ENCODE measurements at places on chromosomes 6 and 20.

DNA sequence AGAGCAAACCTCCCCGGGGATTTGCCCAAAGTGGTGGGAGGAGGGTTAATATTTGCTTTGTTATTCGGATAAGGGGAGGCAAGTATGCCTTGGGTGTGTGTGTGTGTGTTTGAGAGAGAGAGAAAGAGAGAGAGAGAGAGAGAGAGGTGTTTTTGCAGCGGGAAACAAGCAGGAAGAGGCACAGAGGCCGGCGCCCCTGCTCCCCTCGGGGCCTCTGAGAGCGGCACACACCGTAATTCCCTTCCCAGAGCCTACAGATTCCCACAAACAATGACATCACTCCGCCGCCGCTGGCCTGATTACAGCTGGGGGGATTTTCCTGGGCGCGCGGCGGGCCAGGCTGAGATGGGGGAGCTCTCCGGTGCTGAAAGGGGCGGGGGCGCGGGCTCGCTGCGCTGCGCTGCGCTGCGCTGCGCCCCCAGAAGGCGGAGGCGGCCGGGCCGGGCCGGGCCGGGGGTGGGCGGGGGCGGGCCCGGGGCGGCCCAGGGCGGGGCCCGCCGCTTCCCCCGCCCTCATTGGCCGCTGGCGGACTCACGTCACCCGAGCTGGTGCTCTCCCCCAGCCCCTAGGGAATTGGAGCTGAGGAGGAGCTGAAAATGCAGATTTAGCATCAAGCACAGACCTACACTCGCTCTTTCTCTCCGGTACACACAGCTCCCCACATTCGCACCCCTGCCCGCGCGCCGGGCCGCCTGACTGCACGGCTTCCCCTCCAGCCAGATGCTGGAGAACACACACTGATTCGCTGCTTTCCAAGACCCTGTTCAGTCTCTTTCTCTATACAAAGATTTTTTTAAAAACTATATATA, at the start of gene PCSK2:
TSS of gene PCSK2 (plus strand) at position 631 of the 809 bp plus-strand sequence. CDS start 266 bp downstream, outside the sequence.
- no peak for DNase-seq

DNA sequence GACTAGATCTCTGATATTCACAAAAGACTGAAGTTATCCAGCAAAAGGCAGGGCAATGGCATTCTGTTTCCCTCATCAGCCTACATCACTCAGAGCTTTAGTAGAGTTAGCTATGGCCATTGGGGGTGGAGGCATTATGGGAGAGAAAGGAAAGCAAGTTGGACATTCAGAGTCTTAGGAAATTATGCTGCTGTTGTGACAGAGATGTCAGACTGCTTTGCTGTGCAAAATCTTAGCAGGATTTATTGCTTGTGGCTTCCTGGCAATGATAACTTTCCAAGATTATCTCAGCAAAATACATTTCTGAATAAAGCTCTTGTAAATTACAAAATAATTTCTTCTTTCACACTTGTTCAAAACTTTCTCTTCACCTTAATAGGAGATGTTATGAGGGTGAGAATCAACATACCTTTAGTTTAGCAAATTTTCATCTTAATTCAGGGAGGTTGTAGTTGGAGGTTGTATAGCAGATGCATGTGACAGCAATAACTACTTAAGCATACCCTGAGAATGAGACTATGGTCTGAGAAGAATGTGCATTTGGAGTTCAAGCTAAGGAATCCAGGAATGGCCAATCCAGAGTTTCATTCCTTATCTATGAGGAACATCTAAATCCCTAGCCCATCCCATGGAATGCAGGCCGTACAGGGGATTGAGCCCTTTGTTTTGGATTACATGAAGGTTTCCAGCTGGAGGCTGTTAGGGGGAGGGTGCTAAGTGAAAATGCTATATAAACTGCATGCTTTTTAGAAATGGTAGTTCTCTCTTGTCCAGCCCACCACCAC, 179.8 kb downstream of the HAO1 start:
- no peak for DNase-seq

DNA sequence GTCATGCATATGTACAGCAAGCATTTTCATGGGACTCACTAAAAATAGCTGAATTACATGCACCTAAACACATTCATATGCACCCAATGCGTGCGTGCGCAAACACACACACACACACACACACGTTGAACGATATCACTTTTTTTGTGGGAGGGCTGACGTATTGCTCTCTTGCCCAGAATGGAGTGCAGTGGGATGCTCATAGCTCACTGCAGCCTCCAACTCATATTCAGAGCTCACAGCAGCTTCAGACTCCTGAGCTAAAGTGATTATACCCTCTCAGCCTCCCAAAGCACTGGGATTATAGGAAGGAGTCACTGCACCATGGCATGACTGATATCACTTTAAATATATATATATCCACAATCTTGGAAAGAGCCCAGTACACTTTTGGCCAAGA, 620.4 kb upstream of the MANEA start:
- no peak for DNase-seq

- DNase-seq = no peak
These were observed 20.9 kb downstream of the RAB44 start for GRCh38 chr6:36718560-36718959.

- no peak for DNase-seq
These were observed 59.4 kb upstream of the SCP2D1 start for GRCh38 chr20:18754030-18754652.

- DNase-seq = no peak
These were observed 61.8 kb downstream of the AKAP12 start for GRCh38 chr6:151301547-151301946.

- DNase-seq = no peak
These were observed 13.4 kb downstream of the C20orf173 start for GRCh38 chr20:35515949-35516645.

DNA sequence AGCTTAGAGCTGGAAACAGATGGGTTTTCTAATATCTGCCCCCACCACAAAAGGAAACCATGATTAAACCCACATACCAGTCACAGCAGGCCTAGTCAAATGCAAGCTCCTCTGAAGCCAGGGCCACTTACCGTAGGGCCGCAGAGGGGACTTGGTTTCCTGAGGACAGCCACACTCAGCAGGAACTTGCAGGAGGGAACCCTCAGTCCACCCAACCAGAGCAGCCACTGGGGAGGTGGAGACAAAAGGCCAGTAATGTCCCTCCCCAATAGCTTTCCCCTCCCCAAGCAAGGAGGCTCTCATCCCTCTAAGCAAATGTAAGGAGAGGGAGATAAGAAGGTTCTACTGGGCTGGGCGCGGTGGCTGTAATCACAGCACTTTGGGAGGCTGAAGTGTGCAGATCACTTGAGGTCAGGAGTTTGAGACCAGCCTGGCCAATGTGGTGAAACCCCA, 384.4 kb upstream of the JARID2 start:
- peak; percentile 41 for DNase-seq

- DNase-seq = peak; percentile 52
These were observed 131.6 kb upstream of the ESR1 start for GRCh38 chr6:151675746-151676459.

DNA sequence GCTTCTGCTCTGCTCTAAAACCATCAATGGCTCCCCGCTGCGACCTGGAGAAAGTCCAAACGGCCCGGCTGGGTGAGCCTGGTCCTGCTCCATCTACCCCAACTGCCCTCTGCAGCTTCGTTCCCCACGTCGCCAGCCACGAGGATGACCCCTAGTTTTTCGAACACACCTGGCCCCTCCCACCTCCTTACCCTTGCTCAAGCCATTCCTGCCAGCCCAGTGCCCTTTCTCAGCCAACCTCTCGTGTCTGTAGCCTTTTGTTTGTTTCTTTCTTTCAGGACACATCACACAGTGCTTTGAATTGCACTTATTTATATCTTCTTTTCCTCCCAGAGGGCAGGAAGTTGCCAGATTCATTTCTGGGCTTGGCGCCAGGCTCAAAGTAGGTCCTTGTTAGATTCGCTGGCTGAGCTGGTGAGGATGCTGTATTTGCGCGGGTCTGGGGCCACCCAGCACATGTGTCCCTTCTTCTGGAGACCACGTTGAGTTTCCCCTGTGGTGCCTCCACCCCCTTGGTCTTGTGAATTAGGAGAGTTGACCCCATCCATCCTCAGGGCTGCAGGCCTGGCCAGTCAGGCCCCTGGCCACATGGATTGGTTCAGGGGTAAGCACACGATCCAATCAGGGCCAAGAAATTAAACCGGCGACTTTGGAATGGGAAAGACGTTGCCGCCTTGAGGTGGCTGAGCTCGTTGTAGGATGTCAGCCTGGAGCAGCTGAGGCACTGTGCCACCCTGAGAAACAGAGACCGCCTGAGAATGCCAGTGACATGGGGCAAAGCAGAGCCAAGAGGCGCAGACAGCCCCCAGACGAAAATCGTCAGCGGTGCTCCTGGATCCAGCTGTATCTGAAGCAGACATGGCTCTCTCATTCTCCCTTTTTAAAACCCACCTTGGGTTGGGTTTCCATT, 156.0 kb downstream of the CEBPB start:
- DNase-seq = no peak

GRCh38 chr6:37559501-37559900, 59.8 kb upstream of the CCDC167 start:
- no peak for DNase-seq

DNA sequence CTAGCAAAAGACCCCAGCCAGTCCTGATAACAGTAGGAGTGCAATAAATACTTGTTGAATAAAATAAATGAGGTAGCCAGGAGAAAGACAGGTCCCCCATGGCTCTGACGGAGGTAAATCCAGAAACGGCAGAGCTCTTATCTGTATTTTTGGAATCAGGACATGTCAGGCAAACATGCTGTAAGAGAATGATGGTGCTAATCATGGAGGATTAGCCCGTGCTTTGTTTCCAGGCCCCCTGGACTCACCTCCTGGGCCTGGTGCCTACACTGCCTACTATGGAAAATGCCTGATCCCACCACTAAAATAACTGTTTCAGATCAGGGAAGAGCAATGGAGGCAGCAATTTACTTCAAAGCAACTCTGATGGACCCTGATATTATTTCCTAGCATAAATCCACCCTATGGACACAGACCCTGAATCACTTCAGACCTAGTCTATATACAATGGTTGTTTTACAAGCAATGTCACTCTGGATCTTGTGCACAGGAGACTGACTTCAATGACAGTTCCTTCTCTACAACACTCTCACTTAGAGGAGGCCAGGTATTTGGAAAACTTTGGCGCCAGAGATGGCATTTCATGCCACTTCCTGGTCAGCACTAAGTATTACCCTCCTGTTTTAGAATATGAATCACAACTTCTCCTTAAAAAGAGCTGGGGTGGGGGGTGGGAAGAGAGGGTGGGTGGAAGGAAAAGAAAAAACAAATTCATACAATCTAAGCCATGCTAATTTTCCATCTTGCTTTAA, 6.4 kb downstream of the MRPL14 start:
- no peak for DNase-seq

GRCh38 chr6:13761361-13762036, 49.9 kb upstream of the RANBP9 start:
- no peak for DNase-seq

GRCh38 chr20:7637184-7637583, 303.1 kb downstream of the HAO1 start:
- DNase-seq = no peak

GRCh38 chr6:91672201-91672600, 1085.3 kb upstream of the MAP3K7 start:
- DNase-seq = no peak

- no peak for DNase-seq
These were observed 140.7 kb downstream of the UBE3D start for GRCh38 chr6:82924799-82925535.

DNA sequence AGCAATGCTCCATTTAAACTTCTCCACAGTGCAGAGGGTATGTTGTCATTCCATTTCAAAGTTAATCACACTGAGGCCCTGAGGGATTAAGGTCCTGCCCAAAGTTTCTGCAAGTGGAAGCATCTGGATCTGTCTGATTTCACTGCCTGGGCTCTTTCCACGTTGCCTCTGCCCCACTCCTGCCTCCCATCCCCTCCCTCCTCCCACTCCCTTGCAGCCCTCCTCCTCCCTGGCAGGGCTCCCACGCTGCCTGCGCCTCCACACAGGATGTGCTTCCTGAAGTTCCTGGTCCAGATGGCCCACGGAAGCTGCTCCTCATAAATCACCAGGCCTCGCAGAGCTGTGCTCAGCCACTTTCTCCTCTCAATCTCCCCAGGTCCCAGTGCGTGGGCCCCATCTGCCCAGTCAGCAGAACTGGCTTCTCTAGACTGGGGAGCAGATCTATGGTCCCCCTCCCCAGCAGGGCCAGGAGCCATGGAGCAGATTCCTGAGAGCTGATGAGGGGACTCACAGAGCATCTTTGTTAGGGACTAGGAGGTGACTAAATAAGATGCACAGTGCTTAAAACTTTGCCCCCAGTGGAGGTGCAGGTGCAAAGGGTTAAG, 65.4 kb upstream of the MAFB start:
- no peak for DNase-seq

DNA sequence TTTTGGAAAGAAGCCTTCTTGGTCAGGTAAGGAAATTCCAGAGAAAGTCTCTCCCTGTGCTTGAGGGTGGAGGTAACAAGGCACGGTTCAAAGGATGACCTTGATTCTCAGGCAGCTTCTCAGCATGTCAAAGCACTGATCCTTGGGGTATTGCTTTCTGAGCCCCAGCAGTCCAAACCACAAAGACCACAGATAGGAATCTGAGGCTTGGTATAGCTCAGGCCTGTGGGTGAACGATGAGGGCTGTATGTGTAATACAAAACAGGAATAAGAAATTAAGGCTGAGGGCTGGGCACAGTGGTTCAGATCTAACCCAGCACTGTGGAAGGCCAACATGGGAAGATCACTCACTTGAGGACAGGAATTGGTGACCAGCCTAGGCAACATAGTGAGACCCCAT, 70.2 kb upstream of the SLC22A1 start:
- no peak for DNase-seq

- DNase-seq = no peak
These were observed 19.4 kb upstream of the EIF2S2 start for GRCh38 chr20:34131491-34131890.

DNA sequence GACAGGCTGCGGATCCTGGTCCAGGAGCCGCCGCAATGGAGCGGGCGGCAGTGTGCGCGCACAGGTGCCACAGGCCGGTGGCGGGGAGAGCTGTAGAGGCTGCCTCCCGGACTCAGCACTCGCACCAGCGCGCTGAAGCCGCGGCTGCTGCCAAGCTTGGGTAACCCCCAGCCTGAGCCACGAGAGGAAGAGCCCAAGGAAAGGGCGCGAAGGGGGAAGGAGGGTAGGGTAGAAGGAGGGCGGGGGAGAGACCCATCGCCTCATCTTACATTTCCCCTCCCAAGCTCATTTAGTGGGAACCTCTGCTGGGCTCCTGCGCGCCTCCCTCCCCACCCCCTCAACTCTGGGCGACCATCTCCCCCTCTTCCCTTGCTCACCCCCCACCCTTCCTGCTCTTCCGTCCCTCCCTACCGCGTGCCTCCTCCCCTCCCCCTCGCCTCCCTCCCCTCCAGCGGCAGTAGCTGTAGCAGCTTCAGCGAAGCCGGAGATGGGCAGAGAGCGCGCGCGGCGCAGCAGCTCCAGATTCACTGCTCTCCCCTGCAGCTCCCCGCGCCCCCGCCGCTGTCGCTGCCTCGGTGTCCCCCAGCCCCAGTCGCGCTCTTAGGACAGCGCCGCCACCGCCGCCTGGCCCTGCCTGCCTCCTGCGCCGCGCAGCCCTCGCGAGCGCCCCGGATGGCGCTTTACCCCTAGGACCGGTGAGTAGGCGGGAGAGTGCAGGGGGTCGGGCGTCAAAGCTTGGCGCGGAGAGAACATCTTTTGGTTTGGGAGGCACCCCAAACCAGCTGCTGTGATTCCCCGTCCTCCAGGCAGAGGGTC, at the start of gene FUT9:
TSS of gene FUT9 (plus strand) at position 457 of the 816 bp plus-strand sequence. CDS start 187,182 bp downstream, outside the sequence.
- DNase-seq = no peak
